ENCODE measurements at places on chromosomes 7 and 10. TPM values are rescaled to one million over a fixed set of nuclear protein-coding genes. Genes with fewer than 3 reads are reported as not detected.

- DNase-seq, result no peak
Measured at GRCh38 chr7:80520199-80520598, 8.3 kb upstream of the GNAT3 start.

DNA sequence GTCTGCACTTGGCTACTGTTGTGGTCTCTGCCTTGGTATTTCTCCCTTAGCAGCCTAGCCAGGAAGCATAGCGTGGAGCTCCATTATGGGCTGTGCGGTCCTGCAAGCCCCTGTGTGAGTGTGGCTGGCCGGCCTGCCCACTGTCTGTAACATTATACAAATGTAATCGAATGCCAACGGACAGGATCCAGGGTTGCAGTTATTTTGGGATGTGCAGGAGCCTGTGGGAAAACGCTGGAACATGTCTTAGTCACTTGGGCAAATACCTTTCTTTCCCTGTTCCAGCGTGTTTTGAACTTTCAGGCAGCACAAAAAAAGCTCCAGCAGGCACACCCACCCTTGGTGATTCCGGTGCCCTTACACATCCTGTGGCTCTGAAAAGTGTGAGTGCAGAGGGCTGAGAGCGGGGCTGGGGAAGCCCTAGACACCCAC is 29.5 kb downstream of the BAG3 start:
- DNase-seq, result no peak

The TMEM130 gene
- polyA plus RNA-seq, result 2.1 TPM

The OR9A2 gene
- polyA plus RNA-seq, result not detected

All from urinary bladder (tissue), 4 donors.